ENCODE measurements at places on chromosomes 11 and 22. TPM values are rescaled to one million over a fixed set of nuclear protein-coding genes. Genes with fewer than 3 reads are reported as not detected.

The MS4A3 gene
- not detected for total RNA-seq

The PDGFD gene
- 1.0 TPM for total RNA-seq

The RAG1 gene
- 0.37 TPM for total RNA-seq

The MS4A7 gene
- 27.2 TPM for total RNA-seq

The SPON1 gene
- total RNA-seq: 0.22 TPM

The KCNJ4 gene
- total RNA-seq: not detected

The NCAM1 gene
- total RNA-seq: 0.37 TPM

The EXPH5 gene
- 0.66 TPM for total RNA-seq

The SAA1 gene
- not detected for total RNA-seq

The PTPRCAP gene
- total RNA-seq: 266 TPM

The TNNI2 gene
- total RNA-seq: 1.6 TPM

The RRP8 gene
- 29.5 TPM for total RNA-seq

The SLC5A1 gene
- not detected for total RNA-seq

The MISFA gene
- 1.2 TPM for total RNA-seq

The OR51B2 gene
- not detected for total RNA-seq

Measured in B cell (primary cell).